ENCODE measurements at places on chromosomes 2 and 18.

DNA sequence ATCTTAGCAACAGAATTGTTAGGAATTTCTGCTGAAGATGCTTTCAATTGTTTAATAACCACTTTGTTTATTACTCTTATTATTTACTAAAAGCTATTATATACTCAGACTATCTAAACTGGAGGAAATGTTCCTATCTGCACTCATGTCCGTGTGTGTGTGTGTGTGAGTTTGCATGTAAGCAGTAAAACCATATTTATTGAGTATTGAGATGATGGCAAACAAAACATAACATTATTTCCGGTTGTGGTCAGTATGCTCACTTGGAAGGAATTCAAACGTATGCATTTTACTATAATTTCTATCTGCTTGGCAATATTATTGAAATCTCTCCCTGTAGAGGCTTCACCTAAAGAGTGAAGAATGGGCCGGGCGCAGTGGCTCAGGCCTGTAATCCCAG, 43.0 kb upstream of the ZNF804A start:
- no peak for DNase-seq

DNA sequence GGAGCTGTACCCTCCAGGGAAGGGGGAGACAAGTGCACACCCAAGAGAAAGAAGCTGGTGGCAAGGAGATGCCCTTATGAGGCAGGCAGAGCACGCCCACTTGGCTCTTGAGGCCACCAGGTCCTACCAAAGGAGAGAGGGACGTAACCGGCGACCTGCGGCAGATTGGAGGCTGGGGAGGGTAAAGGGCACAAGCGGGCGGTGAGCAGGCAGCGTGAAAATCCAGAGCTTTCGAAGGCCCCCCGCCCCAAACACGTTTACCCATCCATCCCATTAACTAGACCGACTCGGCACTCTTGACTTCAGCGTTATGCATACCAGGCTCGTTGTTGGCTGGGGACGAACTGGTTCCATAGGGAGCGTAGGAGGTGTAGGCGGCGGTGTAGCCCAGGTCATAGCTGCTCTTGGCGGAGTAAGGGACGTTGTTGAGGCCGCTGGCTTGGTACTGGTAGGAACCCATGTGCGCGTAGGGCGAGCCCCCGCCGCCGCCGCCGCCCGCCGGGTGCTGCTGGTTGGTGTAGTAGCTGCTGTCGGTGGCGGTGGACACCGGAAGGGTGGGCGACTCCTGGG, 794 bp downstream of the DLX2 start:
- no peak for DNase-seq

GRCh38 chr2:129930451-129930850, 49.0 kb upstream of the RAB6C start:
- no peak for DNase-seq

GRCh38 chr2:174575124-174575776, 22.4 kb downstream of the WIPF1 start:
- no peak for DNase-seq

DNA sequence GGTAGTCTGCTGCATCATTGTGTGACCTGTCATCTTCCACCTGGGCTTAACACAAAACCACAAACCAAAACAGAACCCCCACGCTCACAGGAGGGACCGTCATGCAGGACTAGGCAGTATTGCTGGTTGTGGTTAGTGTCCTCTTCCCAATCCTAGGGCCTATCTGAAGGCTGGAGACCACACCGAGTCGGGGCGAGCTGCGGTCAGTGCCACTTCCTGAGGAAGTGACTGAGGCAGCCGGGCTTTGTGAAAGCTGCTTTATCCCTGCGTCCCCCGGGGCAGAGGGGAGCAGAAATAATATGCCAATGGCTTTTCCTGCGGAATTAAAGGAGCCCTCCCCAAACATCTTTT, 22.9 kb downstream of the ZNF532 start:
- no peak for DNase-seq

GRCh38 chr18:44851856-44852621, 171.4 kb downstream of the SETBP1 start:
- no peak for DNase-seq

DNA sequence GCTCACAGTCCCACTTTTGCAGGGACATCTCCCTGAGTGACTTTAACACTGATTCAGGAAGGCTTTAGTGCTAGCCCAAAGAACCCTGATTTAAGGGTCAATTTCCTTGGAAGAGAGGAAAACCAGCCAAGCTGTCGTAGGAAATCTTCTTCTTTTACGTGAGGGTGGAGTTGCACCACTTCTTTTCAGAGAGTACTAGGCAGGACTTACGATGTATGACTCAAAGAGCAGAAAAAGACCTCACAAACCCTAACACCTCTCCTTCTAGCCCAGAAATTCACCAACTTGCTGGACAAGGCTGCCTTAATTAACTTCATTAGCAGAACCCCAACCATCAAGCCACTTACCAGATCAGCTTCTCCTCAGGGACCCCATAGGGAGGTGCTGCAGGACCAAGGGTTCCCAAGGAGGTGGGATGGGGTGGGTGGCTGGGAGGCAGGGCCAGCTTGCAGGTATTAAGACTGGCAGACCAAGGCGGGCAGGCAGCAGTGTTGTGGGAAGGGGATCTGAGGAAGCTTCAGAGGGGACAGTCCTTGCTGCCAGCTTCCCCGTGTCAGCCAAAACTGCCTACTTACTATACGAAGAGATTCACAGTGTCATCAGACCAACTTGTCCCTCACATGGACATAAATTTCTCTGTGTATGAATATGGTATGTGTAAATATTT, 6.7 kb downstream of the SERPINB2 start:
- DNase-seq, result no peak

GRCh38 chr2:215948051-215948450, 65.3 kb downstream of the MREG start:
- no peak for DNase-seq

GRCh38 chr18:29855637-29856036, 1186.9 kb downstream of the DSC3 start:
- no peak for DNase-seq

Measured in stimulated activated CD4-positive, alpha-beta T cell treated with anti-CD3 and anti-CD28 coated beads, Interleukin-12 subunit alpha, Interleukin-12 subunit beta, amount 100 ng/mL, for 4 hours (primary cell).